ENCODE measurements at places on chromosomes 4 and X.

DNA sequence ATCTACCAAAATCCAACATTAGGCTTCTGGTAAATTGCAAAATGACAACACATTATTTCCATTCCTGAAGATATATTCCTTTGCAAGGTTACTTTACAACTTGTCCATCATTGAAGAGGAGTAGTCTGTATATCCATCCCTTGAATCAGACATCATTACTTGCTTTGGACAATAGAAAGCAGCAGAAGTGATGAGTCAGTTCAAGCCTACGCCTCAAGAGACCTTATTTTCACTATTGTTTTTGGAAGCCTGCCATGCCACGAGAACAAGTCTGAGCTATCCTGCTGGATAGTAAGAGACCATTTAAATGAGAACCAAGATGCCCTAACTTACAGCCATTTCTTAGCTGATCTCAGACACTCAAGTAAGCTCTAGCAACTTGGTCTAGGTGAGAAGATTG is 246.0 kb upstream of the HHIP start:
- DNase-seq, result no peak

DNA sequence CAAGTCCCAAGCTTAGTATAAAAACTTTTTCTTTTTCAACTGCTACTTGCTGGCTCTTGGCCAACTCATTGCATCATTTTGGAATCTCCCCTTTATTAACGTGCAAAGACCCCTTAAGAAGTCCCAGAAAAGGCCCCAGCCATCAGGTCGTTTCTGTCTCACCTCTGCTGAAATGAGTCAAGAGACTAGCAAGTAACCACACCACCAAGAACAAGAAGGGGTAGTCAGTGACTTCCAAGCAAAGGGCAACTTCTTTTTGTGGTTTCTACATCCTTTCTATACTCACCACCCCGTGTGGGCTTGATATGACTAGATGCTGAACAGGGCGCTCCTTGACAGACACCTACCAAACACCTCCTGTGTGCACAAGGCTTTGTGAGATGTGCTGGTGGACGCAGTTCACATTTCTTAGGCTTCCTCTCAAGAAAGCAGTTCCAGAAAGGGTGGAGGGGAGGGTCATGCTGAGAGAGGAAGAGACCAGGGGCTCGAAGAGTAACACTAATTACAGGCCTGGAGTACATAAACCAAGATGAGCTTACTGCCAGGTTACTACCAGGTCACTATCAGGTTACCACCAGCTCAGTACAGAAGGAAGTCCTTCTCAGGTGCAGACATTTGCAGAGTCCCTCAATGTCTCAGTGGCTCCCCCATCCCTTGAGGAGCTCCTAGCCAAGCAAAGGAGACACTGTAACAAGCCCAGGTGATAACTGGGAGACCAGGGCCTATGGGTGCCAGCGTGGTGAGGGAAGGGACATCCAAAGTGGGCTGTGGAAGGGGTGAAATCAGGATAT is 19.3 kb downstream of the JAKMIP1 start:
- DNase-seq, result no peak

- no peak for DNase-seq
Measured at GRCh38 chr4:154082760-154083535, 294.1 kb upstream of the SFRP2 start.

GRCh38 chrX:19839770-19840254 is 47.6 kb downstream of the SH3KBP1 start:
- DNase-seq, result no peak

GRCh38 chrX:78708816-78709215 is 38.7 kb upstream of the LPAR4 start:
- no peak for DNase-seq

GRCh38 chr4:129167640-129168260 is 71.8 kb downstream of the C4orf33 start:
- DNase-seq, result no peak

GRCh38 chr4:158610790-158611189 is 60.9 kb downstream of the C4orf46 start:
- DNase-seq, result no peak

GRCh38 chrX:154458116-154458953 is at the start of gene PLXNA3:
Gene PLXNA3, plus strand, starts transcription at chrX:154458281. Its CDS starts 1,903 bp downstream, at chrX:154460184.
- DNase-seq, result peak; percentile 29

DNA sequence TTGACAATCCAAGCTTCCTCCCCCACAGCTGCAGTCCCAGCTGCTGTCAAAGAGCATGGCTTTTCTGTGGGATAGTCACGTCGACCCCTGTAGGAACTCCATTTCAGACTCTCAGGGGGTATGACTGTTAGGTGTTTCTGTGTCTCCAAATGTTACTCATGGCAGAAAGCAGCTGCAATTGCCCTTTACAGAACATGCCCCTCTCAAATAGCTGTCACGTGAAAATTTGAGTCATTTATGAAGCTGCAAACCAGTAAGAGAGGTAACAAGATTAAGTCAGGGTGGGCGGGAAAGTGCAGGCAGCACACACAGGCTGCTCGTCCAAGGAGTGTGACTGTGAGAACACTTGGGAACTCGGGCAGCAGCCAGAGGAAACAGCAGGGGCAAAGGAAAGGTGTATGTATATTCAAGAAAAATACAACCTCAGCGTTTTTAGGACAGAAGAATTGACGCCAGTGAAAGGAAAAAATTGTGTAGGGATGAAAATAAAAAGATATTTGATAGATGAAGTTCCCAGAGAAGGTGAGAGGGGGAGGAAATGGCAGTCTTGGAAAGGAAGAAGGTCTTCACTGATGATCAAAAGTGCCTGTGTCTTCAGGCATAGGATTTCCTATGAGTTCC is 66.5 kb upstream of the TMEM184C start:
- DNase-seq, result no peak

DNA sequence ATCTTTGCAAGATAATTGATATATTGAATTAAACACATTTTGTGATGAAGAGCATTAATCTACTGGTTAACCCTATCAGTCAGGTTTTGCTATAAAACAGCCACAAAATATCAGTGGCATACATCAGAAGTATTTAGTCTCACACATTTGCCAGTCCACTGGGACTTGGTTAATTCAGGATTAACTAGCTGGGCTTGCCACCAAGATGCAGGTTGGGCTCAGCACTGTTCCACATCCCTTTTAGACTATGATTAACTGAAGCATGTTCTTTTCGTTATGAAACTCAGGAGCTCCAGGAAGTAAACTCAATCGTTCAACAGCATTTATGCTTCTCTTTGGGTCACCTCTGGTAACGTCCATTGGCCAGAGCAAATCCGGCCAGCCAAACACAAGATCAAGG is 538.1 kb upstream of the HS3ST1 start:
- no peak for DNase-seq

GRCh38 chr4:56908206-56909085 is 746 bp downstream of the REST start:
- DNase-seq, result peak; percentile 45

DNA sequence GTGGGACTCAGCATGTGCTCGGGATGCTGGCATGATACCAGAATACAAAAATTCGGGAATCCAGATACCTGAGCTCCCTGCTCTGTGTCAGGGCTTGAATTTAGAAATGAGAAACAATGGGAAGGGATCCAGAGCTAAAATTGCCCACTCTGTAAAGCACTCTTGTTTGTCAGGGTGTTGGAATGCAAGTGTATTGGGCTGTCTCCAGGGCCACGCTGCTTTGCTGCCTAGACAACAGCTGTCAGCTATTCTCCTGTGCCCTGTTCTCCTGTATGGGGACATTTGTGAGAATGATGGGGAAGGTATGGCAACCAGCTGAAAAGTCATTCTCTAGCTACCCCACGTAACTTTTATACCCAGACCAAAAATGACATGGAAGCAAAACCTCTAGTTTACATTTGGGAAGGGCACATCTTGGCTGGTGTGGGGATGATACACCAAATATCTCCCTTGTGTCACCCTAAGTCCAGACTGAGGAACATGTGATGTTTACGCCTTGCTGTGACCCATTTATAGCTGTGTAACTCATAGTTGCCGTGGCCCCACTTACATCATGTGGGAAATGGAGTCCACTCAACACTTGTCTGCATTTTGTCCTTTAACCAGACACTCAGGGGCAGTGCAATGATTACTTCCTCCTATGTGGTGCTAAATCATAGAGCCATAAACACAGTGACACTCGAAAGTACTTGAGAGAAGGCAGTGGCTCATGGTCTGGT is 46.6 kb downstream of the SMPX start:
- no peak for DNase-seq

DNA sequence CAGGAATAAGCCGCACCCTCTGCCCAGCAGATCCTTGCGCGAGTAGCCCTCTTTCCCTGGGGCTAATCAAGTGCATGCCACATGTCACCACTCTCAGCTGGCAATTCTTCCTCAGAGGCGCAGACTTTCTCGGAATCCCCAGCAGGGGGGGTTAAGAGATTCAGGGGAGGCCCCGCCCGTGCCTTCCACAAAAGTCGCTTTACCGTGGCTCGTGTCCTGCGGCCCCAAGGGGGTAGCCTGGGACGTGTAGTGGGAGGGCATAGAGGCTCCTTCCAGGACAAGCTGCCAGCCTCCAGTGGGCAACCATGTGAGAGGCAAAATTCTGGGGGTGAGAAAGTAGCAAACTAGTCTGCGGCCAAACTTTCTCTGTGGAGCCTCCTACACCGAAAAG is 652 bp downstream of the SRPX start:
- no peak for DNase-seq

DNA sequence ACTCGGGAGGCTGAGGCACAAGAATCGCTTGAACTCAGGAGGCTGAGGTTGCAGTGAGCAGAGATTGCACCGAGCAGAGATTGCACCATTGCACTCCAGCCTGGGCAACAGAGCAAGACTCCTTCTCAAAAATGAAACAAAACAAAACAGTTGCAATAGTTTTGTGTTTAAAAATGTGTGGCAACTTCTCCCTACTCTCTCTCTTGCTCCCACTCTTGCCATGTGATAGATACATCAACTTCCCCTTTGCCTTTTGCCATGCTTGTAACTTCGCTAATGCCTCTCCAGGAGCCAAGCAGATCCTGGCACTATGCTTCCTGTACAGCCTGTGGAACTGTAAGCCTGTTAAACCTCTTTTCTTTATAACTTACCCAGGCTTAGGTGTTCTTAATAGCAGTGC is 52.5 kb upstream of the INTU start:
- DNase-seq, result no peak

GRCh38 chrX:29275928-29276327 is 688.7 kb downstream of the IL1RAPL1 start:
- no peak for DNase-seq

DNA sequence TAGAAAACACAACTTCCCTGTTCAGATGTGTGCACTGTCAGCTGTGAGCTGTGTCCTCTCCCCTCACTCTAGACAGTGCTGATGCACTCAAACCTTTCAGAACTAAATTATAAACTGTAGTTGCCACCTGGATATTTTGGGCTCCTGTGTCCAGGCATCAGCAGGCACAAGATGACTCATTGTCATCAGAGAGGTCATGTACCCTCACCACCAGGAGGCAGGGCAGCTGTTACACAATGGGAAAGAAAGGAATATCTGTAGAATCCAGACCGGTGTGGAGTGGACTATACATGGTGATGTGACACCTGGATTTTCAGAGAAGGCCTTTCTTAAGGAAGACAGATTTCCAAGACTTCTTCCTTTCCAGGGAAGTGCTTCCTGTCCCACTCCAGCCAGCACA is 854.4 kb upstream of the AGA start:
- no peak for DNase-seq

- no peak for DNase-seq
Measured at GRCh38 chr4:41385481-41385880, 128.8 kb downstream of the UCHL1 start.

GRCh38 chr4:123536225-123536624 is 139.6 kb downstream of the SPRY1 start:
- no peak for DNase-seq

- no peak for DNase-seq
Measured at GRCh38 chr4:135418353-135418752, 1216.8 kb upstream of the PABPC4L start.

DNA sequence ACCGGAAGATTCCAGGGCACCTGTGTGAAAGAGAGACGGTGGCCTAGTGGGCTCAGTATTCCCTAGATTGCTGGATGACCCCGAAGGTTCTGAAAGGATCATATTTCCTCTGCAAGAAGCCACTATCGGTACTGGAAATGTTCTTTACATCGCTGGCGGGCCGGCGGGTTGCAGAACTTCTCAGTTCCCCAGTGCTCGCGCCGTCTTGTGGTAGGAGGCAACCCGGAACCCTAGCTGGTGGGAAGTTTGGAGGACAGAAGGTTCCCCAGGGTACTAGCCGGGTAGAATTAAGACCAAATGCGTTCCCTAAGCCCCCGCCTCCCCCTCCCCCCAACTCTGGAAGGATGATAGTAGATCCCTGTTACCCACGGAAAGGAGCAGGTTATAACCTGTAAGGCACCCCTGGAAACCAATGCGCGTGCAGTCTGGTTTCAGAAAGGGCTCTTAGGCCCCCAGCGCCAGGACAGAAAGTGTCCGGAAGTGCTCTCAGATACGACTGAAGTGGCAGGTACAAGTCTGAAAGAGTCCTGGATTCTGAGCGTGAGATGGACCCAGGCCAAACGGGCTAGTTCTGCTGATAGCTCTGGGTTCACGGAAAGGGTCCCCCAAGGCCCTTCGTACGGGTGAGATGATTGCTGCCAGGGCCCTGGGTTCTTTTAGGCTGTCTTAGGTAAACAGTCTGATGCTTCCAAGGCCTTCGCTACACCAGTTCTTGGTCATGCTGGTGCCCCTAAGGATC is 61.7 kb upstream of the DCAF8L1 start:
- no peak for DNase-seq

DNA sequence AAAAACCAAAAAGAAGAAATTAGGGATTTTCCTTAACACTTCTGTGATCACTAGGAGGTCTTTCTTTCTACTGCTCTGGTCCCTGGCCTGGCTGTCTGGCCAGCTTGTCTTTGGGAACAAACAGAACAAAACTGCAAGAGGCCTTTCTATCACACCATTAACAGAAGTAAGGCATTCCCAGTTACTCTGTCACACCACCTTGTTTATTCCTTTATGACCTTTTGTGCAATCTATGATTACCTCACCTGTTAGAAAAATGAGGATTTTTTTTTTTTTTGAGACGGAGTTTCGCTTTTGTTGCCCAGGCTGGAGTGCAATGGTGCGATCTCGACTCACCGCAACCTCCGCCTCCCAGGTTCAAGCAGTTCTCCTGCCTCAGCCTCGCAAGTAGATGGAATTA is 3.0 kb downstream of the METAP1 start:
- DNase-seq, result no peak

Measured in stimulated activated CD8-positive, alpha-beta memory T cell treated with anti-CD3 and anti-CD28 coated beads, Interleukin-7, amount 100 ng/mL, for 1 hour (primary cell).